IPS DF 19.7 (cell line): ENCODE measurements at places on chromosomes 5 and 9.

DNA sequence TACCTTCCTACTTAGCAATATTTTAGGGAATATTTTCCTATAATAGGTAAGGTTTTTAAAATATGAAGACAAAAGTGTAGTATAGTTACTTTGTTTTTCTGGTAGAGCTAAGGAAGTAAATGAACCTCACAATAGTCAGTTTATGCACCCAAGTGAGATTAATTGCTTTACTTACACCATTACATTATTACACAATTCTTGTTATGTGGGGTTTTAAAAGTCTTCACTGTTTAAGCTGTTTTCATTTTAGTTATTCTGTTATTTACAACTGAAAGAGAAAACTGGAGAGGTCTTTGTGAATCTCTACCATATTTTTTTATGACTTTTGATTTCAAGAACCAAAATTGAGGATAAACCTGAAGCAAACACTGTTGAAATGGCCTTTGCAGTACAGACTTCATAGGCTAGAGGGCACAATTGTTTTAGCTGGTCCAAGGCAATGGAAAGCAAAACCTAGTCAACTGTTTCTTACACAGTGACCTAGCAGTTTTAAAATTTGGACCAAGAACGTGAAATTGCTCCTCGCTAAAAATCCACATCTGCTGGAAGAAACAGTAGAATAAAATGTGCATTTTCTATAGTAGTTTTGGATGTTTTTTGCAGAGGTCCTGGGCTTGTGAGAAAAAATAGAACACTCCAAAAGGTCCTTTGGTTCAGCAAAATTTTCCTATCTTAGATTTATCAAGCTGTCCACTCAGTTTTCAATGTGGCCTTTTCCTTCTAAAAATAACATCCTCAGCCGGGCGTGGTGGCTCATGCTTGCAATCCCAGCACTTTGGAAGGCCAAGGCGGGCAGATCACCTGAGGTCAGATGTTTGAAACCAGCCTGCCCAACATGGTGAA is 66.4 kb upstream of the FER start:
- DNase-seq: no peak

DNA sequence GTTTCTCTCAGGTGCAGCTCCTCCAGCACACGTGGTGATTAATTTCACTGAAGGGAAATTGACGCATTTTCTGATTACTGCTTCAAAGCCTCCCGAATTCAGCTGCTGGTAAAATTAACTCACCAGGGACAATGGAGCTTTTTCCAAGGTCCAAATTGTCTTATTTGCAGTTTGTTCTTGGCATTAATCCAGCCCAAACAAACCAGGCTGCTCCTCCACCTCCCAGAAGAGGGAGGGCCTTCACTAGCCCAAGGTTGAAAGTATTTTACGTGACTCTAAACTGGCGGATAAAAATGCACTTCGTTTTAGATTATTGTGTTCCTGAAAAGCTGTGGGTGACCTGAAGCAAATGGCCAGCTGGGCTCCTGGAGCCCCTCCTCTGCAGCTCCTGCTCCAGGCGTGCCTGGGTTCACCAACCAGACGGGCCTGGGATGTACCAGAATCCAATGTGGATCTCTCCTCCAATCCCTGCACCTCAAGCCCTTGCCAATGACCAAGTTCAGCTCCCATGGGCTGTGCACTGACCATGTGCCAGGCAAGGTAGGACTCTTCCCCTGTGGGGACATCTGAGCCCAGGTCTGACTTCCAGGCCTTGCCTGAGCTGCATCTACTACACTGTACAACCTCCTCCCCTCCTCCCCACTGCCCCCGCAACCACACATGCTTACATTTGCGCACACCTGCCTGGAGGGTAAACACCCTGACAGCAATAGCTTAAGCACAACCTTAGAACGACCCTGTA is 193.4 kb downstream of the CDK5RAP2 start:
- no peak for DNase-seq

GRCh38 chr9:77927265-77927664 is 104.3 kb downstream of the GNAQ start:
- no peak for DNase-seq

- DNase-seq: no peak
Measured at GRCh38 chr9:85137696-85138095, 468.2 kb downstream of the NTRK2 start.

DNA sequence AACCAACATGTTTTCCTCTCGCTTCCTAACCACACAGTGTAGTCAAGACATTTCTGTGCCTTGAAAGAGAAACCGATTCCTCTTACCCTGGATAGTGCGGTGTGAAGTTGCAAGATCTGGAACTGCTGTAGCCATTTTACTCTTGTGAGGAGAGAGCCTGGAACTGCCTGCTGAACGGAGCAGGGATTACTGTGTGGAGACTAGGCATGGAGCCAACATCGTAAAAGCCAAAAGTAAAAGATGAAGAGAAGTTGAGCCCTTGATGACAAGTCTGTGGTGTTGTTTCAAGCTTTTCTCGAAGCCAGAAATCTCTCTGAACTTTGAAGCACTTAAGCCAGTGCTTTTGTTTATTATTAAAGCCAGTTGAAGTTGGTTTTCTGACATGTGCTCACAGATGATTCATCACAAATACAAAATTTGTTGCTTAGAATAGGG is 110.1 kb upstream of the GRIN3A start:
- no peak for DNase-seq
